ENCODE measurements at places on chromosomes 2 and 18.

- no peak for DNase-seq
Measured at GRCh38 chr2:86140969-86141392, 34.9 kb downstream of the PTCD3 start.

- DNase-seq, result peak; percentile 8
Measured at GRCh38 chr2:125516496-125517109, 1139.4 kb upstream of the GYPC start.

DNA sequence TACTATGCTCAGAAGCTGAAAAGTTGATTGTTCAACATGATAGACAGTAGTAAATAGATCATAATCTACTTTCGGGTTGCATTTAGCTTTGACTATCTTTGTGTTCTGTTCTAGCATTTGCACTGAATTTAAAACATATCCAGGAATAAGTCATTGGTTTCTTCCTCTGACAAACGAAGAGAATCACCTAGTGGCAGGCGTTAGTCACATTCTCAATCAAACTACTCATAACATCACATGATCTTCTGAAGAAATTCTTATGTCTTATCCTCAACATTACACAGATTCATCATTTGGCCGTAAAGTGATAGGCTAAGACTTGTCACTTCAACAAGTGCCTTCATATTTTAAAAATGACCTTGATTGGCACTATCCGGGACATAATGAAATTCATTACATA is 63.6 kb upstream of the TTC21B start:
- no peak for DNase-seq

DNA sequence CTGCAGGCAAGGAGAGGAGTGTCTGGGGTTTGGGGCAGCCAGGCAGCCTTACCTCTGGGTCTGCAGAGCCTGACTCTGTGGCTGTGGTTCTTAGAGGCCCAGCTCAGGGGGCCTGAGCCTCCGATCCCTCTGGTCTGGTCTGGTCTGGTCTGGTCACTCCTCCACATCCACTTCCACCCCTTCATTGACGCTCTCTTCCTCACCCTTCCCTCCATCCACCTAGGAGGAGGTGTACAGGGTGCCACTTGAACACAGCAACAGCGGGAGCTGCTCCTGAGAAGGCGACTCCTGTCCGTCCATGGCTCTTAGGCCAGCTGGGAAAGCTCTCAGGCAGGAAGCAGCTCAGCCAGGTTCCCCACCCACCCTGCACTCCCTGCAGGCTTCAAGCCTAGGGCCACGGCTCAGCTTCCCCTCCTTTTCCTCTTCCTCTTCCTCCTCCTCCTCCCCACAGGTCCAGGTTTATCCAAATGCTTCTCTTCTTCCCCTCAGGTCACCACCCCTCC is 16.9 kb downstream of the GPR55 start:
- no peak for DNase-seq

- DNase-seq, result no peak
Measured at GRCh38 chr18:39846265-39846664, 2108.8 kb upstream of the PIK3C3 start.

DNA sequence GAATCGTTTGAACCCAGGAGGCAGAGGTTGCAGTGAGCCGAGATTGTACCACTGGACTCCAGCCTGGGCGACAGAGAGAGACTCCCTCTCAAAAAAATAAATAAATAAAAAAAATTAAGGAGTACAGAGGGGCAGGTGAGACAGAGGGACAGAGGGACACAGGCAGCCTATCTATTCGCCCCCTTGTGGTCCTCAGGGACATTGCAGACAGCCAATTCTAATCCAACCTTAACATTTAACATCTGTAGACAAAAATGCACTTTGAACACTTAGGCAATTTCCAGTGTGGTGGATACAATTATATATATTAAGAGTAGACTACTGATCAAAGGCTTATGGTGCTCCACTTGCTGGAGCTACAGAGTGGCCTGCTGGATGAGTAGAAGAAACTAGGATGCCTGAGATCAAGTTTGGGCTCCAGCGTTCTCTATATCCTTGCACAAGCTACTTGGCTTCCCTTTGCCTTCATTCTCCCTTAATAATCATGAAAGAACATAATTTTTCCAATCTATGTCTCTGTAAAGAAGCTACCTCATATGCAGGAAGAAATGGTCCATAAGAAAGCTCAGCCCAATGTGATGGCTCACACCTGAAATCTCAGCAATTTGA is 8.2 kb upstream of the SMARCAL1 start:
- DNase-seq, result peak; percentile 33

DNA sequence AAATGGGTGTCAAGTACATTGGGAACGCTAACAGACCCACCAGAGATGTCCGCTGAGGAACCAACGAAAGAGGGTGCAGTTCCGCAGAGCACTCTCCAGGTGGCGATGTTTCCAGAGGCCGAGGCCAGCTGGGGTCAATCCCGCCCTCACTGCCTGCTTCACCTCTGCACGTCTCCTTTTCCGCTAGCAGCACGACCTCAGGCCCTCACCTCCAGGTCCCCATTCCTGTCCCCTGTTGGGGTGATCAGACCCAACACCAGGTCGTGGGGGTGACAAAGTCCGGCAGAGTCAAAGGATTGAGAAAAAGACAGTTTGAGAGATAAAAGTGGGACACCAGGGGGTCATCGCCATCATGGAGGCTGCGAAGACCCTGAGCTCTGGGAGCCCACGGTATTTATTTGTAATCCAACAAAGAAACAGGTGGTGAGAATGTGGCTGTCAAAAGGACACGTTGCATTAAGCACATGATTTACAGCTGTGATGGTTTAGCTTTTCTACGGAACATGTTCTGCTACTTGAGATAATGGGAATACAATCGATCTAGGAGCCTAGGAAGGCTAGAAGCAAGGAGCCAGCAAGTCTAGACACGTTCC is 27.3 kb downstream of the ZAP70 start:
- no peak for DNase-seq

DNA sequence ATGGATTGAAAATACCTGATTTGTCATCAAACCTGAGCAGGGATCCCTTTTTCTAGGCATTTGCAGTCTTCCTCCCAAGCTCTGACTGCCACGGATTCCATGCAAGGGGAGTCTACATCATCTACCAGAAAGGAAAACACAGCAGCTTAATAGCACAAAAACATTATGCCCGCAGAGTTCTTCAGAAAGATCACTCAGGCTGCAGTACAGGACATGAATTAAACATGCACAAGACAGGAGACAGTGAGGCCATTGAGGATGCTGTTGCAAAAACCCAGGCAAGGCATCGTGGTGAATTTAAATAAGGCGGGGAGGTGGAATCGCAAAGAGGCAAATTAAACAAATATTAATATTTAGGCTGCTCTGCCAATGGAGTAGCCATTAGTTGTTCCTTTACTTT is 88.5 kb downstream of the MRPS9 start:
- DNase-seq, result no peak

DNA sequence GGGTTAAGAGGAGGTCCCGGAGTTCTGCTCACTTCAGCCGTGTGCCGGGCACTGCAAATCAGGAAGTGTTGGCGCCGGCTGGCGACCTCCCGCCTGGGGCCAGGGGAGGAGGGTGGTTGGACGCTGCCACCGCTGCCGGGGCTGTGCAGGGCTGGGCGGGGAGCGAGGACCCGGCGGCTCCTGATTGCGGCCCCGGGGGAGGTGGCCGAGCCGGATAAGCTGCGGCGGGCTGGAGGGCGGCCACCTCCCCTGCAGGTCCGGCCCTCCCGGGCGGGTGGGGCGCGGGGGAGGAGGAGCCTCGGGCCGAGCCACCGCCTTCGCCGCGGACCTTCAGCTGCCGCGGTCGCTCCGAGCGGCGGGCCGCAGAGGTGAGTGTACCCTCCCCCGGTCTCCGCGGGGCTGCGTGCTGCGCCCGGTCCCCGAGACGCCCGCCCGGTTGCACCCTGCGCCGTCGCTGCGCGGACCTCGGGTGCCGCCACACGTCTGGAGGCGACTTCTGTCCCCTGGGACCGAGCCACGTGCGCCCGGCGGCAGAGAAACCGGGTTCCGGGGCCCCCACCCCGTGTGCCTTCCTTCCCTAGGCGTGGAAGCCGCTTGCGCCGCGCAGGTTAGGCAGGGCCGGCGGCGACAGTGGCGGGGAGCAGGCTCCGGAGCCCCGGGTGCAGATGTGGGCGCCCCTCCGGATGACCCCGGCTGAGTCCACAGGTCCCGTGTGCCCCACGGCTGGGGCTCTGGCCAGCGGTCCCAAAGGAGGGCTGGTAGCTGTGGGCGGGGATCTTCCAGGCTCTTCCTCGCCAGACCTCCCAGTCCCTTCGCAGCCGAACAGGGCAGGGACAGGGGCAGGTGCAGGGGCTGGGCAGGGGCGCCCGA is at the start of gene STEAP3:
STEAP3 (plus strand) TSS at position 314 of the 870 bp plus-strand sequence. CDS start 7,179 bp downstream, outside the sequence.
- DNase-seq, result no peak

- no peak for DNase-seq
Measured at GRCh38 chr2:48315896-48316194, 214.1 kb upstream of the STON1 start.

GRCh38 chr18:78612801-78613200 is 366.8 kb upstream of the SALL3 start:
- no peak for DNase-seq

- no peak for DNase-seq
Measured at GRCh38 chr2:148022351-148022750, 1.5 kb downstream of the MBD5 start.

- DNase-seq, result no peak
Measured at GRCh38 chr2:219400562-219400961, 12.8 kb upstream of the DNPEP start.

DNA sequence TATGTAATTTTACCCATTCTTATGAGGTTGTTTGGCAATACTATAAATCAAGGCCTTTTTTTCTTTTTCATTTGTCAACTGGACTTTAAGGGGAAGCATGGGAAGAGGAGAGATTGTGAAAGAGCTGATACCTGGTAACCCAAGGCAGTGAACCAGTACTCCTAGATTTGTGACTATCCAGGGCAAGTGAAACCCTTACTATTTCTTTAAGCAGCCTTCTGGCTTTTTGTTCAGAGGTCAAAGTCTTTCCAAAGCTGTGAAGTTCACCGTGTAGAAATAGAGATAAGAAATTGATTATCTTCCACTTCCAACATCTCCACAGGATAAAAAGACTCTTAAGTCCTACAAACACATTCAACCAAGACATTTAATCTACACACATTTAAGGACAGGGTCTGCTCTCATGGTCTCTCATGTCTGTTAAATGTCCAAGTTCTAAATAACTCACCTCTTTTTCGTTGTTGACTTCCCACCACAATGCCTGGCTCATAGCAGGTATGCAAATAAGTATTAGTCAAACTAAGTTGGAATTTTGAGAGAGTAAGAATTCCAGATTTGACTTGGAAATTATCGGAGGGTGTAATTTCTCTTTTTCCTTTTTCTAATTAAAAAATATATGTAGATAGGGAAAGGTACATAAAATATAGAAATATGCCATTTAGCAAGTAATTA is 485.8 kb downstream of the STK39 start:
- DNase-seq, result no peak

GRCh38 chr2:146579147-146579930 is 1265.5 kb upstream of the ACVR2A start:
- no peak for DNase-seq

DNA sequence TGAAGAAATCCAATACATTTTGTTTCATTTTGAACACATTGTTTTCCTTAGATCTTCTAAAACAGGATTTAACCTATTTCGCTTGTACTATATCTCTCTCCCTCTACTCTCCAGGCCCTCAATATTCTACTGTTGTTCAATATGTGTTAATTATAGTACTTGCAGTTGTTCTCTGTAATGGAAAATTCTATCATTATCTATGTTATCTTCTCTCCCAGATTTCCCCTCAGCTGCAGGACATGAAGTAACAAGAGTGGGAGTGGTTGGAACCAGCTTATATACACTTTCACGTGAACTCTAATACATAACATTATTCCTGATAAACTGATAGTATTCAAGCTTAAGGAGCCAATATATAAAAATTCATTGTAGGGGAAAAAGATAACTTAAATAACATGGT is 7.0 kb upstream of the STRN start:
- no peak for DNase-seq

DNA sequence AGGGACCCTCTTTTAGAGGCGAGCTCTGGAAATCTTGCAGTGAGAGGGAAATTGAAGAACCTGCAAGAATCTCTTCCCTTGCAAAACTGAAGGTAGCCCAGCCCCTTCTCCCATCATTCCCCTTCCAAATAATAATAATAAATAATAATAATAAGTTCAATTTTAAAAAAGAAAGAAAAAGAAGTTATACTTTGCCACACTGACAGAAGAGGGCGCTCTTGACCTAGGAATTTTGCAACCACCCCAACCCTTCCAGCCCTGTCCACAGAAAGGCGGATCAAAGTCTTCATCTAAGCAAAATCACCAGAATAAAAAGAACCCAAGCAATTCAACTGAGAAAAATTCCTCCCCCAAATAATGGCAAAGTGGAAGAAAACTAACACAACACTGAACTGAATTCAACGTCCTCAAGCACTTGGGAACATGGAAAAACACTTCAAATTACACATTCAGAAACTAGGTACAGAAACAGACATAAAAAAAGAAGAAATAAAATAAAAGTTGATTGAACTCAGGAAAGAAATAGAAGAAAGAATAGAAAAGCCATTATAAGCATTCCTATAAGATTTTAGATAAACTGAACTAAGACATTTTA is 98.9 kb upstream of the GLS start:
- DNase-seq, result peak; percentile 41

DNA sequence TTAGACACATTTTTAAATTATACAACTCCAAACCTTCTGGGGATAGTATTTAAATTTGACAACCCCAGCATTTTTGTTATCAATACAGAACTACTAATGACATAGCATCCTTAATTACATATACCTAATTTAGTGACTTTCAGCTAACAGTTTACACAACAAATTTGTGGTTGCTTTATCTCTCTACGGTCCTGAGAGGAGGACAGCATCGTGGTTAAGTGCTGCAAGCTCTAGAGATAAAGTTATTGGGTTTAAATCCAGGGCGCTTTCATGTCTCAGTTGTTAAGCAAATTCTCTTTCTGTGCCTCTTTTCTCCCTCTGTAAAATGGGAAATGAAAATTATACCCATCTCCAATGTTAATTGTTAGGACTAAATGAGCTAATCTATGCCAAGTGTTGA is 129.3 kb downstream of the METTL4 start:
- DNase-seq, result no peak

DNA sequence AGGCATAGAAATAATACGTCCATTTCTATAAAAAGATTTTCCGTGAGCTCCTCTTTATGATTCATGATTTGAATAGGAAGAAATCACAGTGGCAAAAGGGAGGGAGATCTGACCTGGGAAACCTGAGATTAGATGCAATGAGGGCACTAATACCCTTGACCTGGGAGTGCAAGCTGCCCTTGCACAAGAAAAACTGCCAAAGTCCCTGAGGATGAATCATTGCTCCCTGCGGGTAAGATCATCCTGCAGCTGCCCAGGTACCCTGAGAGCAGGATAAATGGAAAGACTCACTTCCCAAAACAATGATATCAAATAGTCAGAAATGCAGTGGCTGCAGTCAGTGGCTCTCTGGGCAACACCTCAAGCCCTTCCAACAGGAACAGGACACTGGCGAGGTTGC is 11.6 kb downstream of the FHL2 start:
- DNase-seq, result no peak

GRCh38 chr2:218885981-218886947 is 5.6 kb downstream of the WNT10A start:
- DNase-seq, result no peak

- no peak for DNase-seq
Measured at GRCh38 chr2:98498703-98499440, 54.2 kb downstream of the INPP4A start.
